D721Med (cell line): ENCODE measurements at places on chromosomes 12 and 14.

GRCh38 chr12:65434737-65435136 lies 156.3 kb downstream of the MSRB3 start:
- no peak for DNase-seq

DNA sequence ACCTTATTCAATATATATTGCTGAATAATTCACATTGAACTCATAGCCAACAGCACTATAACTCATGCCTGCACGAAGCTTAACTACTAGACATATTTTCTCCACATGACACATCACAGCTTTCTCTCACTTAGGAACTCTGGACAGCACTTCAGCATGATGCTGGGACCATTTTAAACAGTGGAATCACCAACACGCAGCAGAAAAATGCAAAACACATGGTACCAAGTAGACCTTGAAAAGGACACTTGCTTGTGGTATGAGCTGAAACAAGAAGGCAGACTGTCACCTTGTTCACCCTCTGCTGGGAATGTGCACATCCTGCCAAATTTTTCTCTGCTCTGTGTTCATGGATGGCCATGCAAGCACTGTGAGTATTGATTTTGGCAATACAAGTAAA lies 34.8 kb upstream of the CD9 start:
- DNase-seq: no peak

DNA sequence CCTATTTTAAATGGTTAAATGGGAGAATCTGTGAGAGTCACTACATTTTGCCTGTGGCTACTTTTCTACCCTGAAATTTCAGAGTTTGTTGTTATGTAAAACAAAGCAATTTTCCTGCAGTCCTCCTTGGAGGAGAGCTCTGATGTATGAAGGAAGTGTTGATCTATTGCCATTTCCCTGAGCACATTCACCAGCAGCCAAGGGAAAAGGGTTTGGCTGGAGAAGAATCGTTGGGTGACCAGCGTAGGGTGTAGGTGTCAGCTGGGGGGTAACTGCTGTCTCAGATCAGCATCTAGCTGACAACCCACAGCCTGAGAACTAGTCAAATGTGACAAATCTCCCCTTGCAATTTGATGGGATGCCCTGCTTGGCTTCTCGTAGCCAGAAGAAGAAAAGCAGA lies 230.5 kb downstream of the PDZRN4 start:
- DNase-seq: no peak

GRCh38 chr12:73531752-73532151 lies 1005.9 kb upstream of the ATXN7L3B start:
- no peak for DNase-seq

DNA sequence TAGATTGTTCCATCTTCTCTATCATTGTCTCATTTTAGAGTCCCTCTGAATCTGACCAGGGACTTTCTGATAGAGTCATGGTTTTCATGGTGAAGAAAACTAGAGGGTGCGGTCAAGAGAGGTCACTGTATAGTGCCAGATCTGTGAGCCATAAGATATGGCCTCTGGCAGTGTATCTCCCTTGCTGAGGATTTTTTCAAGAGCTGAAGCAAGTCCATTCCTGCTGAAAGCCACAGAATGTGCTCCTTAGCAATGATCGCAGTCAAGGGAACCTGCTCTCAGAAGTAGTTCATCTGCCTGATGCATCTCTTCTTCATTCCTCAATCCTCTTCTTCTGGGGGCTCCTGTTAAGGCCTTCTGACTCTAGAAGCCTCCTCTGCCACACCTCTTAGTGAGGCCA lies 405.2 kb downstream of the EGLN3 start:
- DNase-seq: no peak

- no peak for DNase-seq
These were observed 11.1 kb upstream of the PIP4K2C start for GRCh38 chr12:57579677-57580465.

GRCh38 chr14:56708704-56709103 lies 101.6 kb downstream of the OTX2 start:
- DNase-seq: no peak

DNA sequence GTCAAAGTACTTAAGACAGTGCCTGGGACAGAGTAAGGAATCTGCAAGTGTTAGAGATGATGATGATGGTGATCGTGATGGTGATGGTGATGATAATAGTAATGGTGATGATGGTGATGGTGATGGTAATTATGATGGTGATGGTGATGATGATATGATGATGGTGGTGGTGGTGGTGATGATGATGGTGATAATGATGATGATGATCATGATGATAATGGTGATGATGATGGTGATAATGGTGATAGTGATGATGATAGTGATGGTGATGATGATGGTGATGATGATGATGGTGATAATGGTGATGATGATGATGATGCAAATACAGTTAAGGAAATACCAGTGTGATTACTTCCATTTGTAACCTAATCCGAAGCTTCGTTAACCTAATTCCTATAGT lies 5.2 kb upstream of the TMEM132C start:
- DNase-seq: no peak

GRCh38 chr12:20561871-20562270 lies 133.3 kb upstream of the SLCO1C1 start:
- no peak for DNase-seq

DNA sequence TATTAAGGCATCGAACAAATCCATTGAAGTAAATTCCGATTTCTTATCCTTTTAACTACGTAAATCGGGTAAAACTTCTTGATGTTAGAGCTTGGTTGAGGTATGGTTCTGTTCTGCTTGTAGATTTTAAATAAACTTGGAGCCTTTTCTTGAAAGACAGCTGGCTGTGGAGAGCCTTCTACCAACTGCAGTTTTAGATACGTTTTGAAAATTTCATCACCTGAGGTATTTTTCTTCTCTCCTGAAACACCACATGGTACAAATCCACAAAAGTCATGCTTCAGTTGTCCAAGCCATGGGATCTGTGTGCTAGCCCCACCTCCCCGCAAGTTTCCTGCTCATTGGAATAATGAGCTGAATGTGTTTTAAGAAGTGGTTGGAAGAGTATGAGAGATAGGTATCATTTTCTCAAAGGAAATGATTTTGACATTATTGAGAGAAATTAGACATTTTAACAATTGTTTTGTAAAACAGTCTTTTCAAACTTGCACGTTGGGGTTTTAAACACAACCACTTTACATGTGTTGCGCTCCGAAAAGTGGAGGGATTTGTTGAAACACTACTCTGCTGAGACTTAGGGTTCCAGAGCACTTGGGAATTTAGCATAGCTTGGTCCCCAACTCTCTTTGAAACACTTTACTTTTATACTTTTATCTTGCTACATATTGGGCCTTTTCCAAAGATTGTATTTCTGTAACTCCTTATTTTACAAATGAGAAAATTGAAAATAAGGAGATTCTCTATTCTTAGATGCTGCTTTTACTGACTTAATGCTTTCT lies 1.4 kb downstream of the PPM1A start:
- no peak for DNase-seq

DNA sequence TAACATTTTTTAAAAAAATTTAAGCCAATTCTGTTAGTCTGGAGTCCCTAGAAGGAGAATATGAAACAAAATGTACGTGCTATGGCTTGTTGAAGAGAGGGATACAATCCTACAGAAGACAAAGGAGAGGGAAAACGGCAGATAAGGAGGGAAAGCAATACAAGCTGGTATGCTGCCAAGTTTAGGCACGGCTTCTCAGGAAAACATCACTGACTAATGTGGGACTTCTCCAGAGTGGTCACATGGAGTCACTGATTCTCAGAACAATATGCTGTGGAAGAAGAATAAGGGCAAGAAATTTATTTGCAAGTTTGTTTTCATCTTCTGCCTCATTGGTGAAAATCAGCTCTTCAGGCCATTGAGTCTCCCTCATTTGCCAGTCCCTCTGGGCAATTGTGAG lies 22.9 kb upstream of the NR1H4 start:
- DNase-seq: no peak

GRCh38 chr12:26648584-26648983 lies 184.4 kb downstream of the ITPR2 start:
- DNase-seq: no peak

GRCh38 chr14:35701531-35701930 lies 107.6 kb downstream of the RALGAPA1 start:
- DNase-seq: no peak

GRCh38 chr12:123142921-123143735 lies 7.8 kb downstream of the PITPNM2 start:
- DNase-seq: no peak

- no peak for DNase-seq
These were observed 168.0 kb upstream of the RTL1 start for GRCh38 chr14:101071493-101071906.

- DNase-seq: no peak
These were observed 218.1 kb upstream of the SRRM4 start for GRCh38 chr12:118763234-118763633.

DNA sequence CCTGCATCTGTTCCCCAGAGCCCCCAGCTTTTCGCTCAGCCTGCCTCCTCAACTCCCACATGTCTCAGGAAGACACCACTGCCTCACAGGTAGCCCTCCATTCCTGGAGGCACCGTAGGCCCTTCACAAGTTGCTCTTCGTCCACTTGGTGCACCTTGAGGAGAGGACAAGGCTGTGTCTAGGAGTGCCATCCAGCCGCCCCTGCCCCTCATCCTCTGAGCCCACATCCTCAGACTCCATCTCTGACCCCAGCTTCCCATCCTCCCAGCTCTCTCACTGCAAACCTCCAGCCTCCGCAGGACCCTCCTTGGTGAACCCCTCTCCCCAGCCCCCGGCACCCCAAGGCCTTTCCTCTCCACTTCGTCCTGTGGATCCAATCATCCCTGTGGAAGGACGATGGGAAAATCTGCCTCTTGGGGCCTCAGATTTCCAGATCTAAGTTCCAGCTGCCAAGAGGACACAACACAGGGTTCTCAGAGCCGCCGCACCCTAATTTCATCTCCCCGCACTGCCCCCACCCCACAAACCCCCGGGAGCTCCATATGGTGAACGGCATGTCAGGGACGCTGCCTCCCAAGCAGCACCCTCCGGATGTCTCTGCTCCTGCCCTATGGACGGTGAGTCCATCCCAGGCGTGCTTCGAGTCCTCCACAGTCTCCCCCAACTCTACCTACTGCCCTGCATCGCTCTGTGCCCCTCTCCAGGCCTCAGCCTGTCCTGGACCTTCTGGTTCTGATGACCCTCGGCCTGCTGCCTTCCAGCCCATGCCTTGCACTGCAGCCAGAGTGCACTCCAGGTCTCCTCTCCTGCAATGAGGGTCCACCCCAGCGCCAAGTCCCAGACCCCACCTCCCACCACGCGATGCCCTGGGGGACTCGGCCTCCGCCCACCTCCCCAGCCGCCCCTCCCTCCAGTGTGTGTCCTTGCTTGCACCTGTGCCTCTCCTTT lies 314.1 kb upstream of the DIO3 start:
- no peak for DNase-seq

GRCh38 chr12:49428793-49429192 lies 61.5 kb downstream of the SPATS2 start:
- no peak for DNase-seq

- no peak for DNase-seq
These were observed 203.8 kb downstream of the TMEM132D start for GRCh38 chr12:129700036-129700435.

GRCh38 chr14:55701638-55702037 lies 121.6 kb downstream of the KTN1 start:
- no peak for DNase-seq

DNA sequence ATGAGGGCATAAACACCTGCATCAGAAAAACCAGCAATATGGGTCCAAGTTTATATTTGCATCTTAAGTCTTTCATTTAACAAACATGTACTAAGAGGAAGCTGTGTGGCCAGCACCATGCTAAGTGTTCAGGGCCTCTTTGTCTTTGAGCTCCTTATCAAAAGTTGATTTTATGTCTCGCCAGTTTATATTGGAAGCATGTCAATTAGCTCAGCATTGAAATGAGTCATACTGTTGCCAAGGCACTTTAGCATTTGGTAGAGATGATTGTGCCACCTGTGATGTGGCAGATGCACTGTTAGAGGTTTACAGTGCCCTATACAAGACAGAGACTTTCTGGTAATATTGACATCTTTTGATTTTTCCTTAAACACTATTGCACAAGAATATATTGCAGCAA lies 68.5 kb downstream of the BHLHE41 start:
- no peak for DNase-seq

DNA sequence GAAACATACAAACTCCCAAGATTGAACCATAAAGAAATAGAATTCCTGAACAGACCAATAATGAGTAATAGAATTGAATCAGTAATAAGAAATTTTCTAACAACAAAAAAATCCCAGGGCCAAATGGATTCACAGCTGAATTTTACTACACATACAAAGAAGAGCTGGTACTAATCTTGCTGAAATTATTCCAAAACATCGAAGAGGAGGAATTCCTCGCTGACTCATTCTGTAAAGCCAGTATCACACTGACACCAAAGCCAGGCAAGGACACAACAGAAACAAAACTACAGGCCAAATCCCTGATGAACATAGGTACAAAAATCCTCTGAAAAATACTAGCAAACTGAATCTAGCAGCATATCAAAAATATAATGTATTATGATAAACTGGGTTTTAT lies 367.8 kb upstream of the CLEC14A start:
- no peak for DNase-seq

GRCh38 chr12:101813117-101813516 lies 17.6 kb downstream of the GNPTAB start:
- no peak for DNase-seq

DNA sequence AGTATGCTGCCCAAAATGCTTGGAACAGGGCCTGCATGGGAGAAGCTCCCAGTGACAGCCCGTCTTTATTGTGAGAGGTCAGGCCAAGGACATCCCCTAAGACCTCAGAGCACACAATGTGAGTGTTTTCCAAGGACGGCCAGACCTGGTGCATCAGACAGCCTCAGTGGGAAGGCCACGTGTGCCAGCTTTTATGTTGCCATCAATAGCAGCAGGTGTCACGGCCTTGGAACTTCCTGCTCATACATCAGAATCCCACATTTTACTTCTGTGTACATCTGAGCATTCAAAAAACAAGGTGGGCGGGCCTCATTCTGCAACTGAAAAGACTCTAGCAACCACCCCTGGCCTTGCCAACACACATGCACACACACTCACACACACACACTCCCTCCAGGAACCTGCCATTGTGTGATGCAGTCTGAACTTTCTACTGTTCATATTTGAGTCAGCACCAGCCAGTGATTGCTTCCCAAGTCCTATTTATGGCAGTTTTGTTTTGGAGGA lies 753.1 kb upstream of the TBX3 start:
- DNase-seq: no peak

DNA sequence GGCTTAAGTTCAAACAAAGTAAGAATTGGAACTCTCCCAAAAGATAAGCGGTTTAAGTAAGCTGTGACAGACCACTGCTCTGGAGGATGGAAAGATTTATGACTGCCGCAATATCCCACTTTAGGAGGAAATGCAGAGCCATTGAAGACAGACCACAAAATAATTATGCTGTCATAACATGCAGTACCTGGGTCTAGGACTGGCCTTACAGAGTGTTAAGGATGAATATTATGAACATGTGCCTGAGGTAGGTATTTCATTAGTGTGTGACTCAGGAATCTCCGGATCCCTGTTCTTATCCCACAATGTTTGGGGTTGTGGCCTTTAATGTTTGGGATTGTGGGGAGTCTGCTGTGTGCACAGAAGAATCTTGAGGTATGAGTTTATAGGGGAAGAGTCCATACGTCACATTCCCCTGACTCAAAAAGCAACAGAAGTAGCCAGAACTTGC lies 114.9 kb downstream of the SAMD4A start:
- DNase-seq: no peak
